ENCODE measurements at places on chromosomes 1 and 21.

GRCh38 chr1:69129538-69129937 is 438.2 kb upstream of the LRRC7 start:
- no peak for DNase-seq

DNA sequence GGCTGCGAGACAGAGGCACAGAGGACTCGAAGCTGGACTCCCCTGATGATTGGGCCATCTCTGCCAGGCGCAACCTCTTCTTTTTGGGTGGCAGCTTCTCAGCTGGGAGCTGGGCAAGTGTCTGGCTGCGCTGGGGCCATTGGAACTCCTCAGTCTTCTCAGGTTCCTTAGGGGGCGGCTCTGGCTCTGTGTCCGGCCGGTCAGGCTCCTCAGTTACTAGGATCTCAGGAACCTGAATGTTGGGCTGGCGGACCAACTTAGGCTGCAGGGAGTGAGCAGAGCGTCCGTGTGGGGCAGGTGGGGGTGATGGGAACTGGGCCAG is 97.5 kb upstream of the EDN2 start:
- no peak for DNase-seq

GRCh38 chr1:173946380-173946921 is 29.3 kb upstream of the SERPINC1 start:
- DNase-seq = no peak

DNA sequence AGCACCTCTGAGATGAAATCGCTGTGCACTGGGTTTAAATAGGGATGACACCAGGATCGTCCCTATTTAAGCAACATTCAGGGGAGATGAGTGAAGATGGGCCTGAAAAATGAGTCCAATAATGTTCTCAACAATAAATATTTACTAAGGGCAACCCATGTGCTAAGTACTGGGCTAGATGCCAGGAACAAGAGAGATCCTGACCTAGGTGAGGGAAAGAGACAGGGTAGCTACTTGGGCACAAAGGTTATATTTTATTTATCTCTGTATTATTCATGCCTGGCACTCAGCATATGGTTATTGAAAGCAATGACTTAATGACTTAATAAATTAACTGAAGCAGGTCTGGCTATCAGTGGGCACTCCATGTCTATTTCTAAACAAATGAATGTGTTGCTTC is 27.4 kb upstream of the AVPR1B start:
- no peak for DNase-seq

- no peak for DNase-seq
Measured at GRCh38 chr1:180217006-180217405, 13.1 kb upstream of the LHX4 start.

- DNase-seq = no peak
Measured at GRCh38 chr1:236688705-236689104, 2.4 kb downstream of the ACTN2 start.

DNA sequence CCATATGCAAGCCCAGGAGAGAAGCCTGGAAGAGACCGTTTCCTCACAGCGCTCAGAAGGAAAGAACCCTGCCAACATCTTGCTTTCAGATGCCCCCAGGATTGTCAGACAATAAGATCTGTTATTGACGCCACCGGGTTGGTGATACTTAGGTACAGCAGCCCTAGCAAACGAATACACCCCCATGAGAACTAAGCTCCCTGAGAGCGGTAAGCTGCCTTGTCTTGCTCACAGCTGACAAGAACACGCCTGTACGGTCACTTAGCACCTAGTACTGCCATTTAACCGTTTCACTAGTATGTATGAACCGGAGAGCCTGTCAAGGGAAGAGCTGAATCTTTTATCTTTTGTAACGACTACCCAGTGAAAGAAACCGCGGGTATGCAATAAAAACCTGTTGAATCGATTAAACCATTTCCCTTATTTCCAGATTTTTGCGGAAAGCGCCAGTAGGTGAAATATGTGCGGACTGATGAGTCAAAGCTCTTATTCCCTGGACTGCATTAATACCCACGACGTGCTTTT is 619 bp upstream of the ZBTB8B start:
- DNase-seq = peak; percentile 15

DNA sequence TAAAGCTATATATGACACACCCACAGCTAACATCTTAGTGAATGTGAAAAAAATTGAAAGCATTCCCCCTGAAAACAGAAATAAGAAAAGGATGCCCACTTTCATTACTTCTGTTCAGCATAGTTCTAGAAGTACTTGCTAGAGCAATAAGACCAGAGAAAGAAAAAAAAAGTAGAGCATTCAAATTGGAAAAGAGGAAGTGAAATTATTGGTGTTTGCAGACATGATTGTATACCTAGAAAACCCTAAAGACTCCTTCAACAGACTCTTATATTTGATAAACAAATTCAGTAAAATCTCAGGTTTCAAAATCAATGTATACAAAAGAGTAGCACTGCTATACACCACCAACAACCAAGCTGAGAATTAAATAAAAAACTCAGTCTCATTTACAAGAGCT is 1461.0 kb downstream of the AMY1C start:
- no peak for DNase-seq

GRCh38 chr1:155893389-155894142 is 17.6 kb downstream of the RIT1 start:
- DNase-seq = peak; percentile 93

GRCh38 chr1:30477588-30477987 is 245.8 kb downstream of the MATN1 start:
- DNase-seq = no peak

DNA sequence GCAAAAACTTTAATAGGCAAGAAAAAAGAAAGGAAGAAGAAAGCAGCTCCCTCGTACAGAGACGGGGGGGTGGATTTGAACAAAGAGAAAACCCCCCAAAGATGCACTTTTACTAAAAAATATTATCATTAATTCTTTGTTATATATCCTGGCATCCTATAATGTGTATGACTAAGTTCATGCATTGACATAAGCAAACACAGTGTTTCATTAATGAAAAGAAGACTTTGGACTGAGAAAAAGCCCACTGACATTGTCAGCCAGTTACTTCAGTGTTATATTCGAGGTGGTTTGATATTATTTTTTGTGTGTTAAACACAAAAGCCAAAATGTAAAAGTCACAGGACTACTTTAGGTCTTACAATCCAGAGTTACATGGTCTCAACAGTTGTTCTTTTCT is 110.1 kb upstream of the DPYD start:
- DNase-seq = no peak

GRCh38 chr1:48216941-48217340 is 5.6 kb upstream of the SLC5A9 start:
- no peak for DNase-seq

- DNase-seq = no peak
Measured at GRCh38 chr1:165747632-165748447, 20.8 kb downstream of the TMCO1 start.

- DNase-seq = no peak
Measured at GRCh38 chr1:30378003-30378596, 345.3 kb downstream of the MATN1 start.

- no peak for DNase-seq
Measured at GRCh38 chr1:157993147-157993917, at the start of gene KIRREL1. TSS of gene KIRREL1 (plus strand) at chr1:157993645. CDS start at chr1:157993677, 32 bp downstream.

DNA sequence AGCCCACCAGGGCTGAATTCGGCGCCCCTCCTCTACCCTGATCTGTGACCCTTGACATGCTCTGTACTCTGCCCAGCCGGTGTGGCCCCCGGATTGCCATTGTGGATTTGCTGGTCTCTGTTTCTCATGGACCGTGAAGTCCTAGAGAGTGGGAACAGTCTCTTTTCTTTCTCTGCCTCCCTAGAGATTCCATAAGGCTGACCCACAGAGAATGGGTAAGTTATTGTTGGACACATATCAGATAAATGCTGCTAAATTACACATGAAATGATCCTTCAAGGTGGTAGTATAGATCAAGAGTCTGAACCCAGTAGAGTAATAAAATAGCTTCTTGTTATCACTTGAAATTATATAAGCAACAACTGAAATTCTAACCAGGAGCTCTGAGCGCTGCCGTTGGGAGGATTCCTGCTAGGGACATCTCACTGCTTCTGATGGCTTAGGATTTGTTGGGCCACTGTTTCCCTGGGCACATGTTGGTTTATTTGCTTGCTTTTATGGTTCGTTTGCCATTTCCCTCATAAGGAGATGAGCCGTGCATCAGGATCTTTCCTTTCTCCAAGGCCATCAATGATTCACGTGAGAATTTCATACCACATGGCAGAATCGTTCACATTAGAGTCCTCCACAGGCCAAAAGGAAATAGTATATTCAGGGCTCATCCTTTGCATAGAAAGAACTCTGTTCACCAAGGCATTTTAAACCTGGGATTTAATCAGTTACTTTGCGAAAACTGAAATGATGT is 111.9 kb downstream of the ZBTB18 start:
- DNase-seq = no peak

DNA sequence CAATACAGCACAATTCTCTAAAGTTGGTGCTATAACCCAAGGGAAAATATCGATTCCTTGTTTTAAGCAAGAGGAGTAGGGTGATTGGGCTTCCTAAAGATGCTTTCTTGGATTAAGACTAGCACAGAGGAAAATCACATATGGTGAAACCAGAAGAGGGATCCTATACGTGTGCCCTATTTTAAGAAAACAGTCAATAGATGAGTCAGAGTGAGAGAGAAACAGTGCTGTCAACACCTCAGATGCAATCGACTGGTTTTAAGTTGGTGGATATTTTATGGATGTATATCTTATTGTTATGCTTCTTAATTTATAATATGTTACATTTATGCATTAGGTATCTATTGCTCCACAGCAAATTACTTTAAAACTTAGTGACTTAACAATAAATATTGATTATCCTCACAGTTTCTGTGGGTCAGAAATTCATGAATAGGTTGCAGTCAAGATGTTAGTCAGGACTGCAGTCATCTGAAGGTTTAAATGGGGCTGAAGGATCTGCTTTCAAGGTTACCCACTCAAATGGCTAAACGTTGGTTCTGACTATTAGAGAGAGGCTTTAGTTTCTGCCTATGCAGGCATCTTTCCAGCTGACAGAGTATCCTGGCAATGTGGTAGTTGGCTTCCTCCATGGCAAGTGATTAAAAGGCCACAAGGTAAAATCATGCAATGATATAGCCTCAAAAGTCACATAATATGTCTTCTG is 61.6 kb upstream of the DEPDC1 start:
- no peak for DNase-seq

DNA sequence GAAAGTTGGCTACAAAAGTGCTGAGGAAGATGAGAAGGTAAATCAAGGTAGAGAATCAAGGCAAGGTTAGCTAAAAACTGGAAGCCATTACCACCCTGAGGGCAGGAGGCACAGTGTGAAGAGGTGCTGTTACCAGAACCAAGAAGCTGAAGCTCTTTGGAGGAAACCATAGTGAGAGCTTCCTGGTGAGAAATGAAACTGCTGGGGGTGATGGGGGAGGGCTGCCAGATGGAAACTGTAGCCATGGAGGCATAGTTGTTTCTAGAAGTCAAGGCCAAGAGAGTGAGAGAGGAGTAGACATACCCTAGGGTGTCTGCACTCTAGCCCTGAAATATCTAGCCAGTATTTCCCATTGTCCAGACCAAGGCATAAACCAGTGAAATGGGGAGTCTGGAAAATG is 28.7 kb downstream of the IFI44 start:
- DNase-seq = no peak

DNA sequence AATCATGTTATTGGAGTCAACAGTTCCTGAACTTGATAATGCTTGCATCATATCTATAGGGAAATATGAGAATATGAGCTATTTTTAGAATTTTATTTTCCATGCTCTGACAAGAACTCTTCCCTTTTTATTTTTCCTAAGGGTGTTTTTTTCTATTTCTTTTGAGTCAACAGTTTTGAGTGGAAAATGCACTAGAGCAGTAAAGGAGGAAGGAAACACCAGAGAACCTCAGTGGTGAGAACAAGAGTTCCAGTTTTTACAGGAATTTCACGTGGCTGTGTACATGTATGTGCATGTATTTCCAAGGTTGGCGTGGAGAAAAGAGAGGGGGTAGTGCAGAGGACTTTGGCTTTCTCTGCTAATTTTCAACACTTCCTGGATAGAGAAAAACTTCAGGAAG is 63.6 kb upstream of the TNFSF18 start:
- DNase-seq = no peak

- DNase-seq = no peak
Measured at GRCh38 chr1:93919780-93920179, 10.6 kb upstream of the GCLM start.

- DNase-seq = no peak
Measured at GRCh38 chr1:29521811-29522580, 285.7 kb downstream of the PTPRU start.

DNA sequence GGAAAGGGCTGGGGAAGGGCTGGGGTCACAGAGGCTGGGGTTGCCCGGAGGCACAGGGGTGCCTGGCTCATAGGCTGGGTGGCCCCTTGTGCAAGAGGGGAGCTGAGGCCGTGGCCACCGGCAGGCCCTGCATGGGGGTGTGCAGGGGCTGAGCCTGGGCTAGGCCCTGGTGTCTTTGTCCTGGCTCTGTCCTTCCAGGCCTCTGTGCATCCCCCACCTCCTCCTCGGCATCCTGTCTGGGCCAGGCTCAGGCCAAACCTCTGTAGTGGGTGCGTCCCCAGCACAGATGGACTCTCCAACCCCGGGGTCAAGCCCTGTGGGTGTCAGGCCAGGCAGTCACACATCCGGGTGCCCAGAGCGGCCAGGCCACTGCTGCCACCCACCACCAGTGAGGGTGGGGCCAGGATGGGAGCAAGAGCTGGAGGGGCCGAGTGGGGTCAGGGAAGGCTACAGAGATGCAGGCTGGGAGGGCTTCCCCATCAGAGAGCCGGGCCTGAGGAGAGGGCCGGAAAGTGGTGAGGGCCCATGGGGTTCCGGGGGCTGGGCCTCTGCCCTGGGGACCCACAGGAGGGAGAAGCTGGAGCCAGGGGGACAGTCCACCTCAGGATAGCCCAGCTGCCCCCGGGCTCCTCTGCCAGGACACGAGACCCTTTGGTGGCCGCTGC is 19.4 kb downstream of the PANK4 start:
- no peak for DNase-seq

GRCh38 chr1:33032126-33032869 is 4.4 kb downstream of the AK2 start:
- no peak for DNase-seq

- DNase-seq = no peak
Measured at GRCh38 chr1:45001011-45001481, 10.1 kb downstream of the HECTD3 start.
